Stimulated activated CD4-positive, alpha-beta T cell treated with anti-CD3 and anti-CD28 coated beads, TNF-alpha, amount 100 ng/mL, for 1 hour (primary cell): ENCODE measurements at places on chromosomes 3 and 15.

DNA sequence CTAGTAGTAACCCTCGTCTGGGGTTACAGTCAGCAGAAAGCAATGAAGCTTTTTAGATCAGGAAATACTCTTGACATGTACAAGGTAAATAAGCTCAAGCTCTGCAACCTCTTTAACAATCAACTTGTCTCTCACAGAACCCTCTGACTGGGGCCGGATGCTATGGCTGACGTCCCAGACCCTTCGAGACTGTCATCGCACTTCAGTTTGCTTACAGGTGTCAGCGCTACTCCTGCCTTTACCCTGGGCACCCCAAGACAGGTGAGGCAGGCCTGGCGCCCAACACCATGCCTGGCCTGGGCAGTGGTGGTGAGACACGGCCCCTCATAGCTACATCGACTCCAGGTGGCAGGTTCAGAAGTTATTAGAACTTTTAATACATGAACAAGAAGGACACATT is 30.6 kb downstream of the LRRFIP2 start:
- no peak for DNase-seq

DNA sequence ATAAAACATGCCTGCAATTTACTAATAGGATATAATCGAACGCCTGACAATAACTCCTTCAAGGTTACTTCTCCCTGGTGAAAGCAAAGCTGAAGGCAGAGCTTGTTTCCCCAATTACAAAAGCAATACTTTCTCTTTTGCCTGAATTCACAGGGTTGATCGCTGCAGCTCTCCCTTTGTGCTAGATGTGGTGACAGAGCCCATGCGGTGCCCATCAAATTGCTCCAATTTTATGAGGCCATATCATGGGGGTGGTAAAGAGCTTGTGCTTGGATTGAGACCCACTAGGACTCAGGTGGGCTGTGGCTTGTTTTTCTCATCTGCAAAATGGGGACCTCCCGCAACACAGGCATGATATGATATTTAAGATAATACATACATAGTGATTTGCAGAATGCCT is 143.4 kb downstream of the GREM1 start:
- DNase-seq = no peak

DNA sequence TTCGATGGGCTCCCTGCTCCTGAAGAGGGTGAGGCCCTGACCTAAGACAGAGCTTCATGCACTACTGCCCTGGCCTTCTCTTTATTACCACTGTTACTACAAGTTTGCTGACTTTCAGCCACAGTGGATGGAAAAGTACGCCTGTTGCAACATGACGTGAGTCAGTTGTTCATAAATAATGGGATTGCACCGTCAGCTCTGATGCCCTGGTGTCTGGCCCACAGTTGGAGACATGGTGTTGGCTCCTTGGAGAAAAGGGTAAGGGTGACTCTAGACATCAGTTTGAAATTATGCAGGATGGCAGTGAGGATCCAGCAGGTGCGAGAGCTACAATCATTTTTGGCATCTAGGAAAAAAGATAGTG is 5.5 kb downstream of the PAQR5 start:
- no peak for DNase-seq

DNA sequence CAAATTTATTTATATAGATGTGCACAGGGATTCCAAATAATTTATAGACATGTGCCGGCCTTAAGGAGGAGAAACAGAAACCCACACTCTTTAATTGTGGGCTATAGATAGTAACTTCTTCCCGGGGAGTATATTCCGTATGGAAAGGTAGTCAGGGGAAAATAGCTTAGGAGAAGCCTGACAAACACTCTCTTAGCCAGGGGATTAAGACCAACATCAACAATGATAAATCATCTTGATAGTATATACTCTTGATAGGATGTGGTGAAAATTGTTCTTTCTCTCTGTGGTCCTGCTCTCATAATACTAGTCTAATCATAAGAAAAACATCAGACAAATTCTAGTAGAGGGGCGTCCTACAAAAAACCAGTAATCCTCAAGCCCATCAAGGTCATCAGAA is 8.2 kb upstream of the BCL6 start:
- no peak for DNase-seq

GRCh38 chr15:44145495-44145894 is 49.6 kb downstream of the FRMD5 start:
- DNase-seq = no peak

DNA sequence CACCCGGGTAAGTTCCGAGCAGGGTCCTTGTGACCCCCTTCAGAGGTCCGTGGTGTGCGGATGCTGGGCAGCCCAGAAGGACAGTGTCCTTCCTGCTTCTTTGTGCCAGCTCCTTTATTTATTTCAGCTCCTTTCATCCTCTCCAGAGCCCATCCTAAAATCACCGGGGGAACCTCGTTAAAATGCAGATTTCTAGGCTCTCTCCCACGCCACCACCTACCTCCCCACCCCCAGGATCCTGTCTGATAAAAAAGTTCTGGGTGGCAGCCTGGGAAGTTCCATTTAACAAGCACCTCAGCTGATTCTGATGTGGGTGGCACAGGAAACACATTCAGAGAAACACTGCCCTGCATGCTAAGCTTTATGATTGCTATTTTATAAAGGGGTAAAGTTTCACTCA is 12.5 kb upstream of the IGF1R start:
- DNase-seq = no peak

- no peak for DNase-seq
Measured at GRCh38 chr15:54502416-54503075, 524.3 kb downstream of the UNC13C start.
